ENCODE measurements at places on chromosomes 2 and 18.

- no peak overlapping the region for H3K4me3 ChIP-seq
- no peak overlapping the region for H3K27ac ChIP-seq
- no peaks in the 10 kb centered on the region for H3K36me3 ChIP-seq
- H3K4me1 ChIP-seq: peaks cover 7% of the 10 kb centered on the region
- DNase-seq: no peak
These were observed 243.5 kb upstream of the ZNF521 start for GRCh38 chr18:25595274-25596060.

DNA sequence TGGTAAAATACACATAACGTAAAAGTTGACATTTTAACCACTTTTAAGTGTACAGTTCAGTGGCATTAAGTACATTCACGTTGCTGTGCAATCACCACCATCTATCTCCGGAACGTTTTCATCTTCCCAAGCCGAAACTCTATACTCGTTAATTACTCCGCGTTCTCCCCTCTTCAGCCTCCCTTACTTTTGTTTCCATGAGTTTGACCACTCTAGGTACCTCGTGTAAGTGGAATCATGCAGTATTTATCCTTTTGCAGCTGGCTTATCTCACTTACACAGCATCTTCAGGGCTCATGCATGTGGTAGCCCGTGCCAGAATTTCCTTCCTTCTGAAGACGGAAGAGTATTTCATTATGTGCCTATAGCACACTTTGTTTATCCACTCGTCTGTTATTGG lies 225.2 kb downstream of the SLC4A3 start:
- H3K27ac ChIP-seq: no peak overlapping the region
- no peak overlapping the region for H3K4me3 ChIP-seq
- no peaks in the 10 kb centered on the region for H3K36me3 ChIP-seq
- H3K27me3 ChIP-seq: no peaks in the 10 kb centered on the region
- DNase-seq: no peak

DNA sequence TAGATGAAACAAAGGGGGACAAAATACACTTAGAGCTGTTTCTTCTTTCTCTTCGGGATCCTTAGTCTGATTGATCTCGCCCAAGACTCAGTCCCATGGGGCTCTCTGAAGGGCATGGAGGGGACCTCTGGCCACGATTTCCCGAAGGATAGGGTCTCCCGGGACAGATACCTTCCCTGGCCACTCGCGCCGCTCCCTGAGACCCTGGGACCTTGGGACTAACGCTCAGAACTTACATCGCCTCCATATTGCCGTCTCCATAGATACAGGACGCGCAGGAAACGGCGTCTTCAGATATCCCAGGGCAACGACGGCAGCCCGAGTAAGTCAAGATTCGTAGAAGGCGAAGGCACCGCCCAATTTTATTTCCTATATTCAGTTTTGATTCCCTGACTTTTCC lies at the start of gene CFAP65:
Gene CFAP65 (minus strand): TSS at position 265 of the 400 bp plus-strand sequence. CDS start 2,468 bp downstream, outside the sequence.
- H3K4me1 ChIP-seq: no peaks in the 10 kb centered on the region
- H3K27me3 ChIP-seq: 0 out of 2 replicates have a peak, but pooled peaks cover 6% of the 10 kb centered on the region
- no peak within 1 kb of the TSS for H3K4me3 ChIP-seq
- no peak within 1 kb of the TSS for H3K27ac ChIP-seq
- no peak for DNase-seq
- H3K36me3 ChIP-seq: no peaks in the 10 kb centered on the region

- no peak overlapping the region for H3K27ac ChIP-seq
- no peaks in the 10 kb centered on the region for H3K27me3 ChIP-seq
- peaks cover 5% of the 10 kb centered on the region for H3K4me1 ChIP-seq
- H3K4me3 ChIP-seq: no peak overlapping the region
- no peak for DNase-seq
- no peaks in the 10 kb centered on the region for H3K36me3 ChIP-seq
These were observed 61.6 kb downstream of the EDAR start for GRCh38 chr2:108927405-108927804.

GRCh38 chr2:129782633-129782990 lies 196.9 kb upstream of the RAB6C start:
- no peaks in the 10 kb centered on the region for H3K27me3 ChIP-seq
- no peaks in the 10 kb centered on the region for H3K4me1 ChIP-seq
- no peak for DNase-seq
- no peaks in the 10 kb centered on the region for H3K36me3 ChIP-seq
- H3K27ac ChIP-seq: no peak overlapping the region

- H3K27ac ChIP-seq: no peak overlapping the region
- H3K36me3 ChIP-seq: no peaks in the 10 kb centered on the region
- H3K27me3 ChIP-seq: no peaks in the 10 kb centered on the region
- no peak for DNase-seq
- H3K4me1 ChIP-seq: no peaks in the 10 kb centered on the region
These were observed 39.4 kb upstream of the ATL2 start for GRCh38 chr2:38416296-38417036.

DNA sequence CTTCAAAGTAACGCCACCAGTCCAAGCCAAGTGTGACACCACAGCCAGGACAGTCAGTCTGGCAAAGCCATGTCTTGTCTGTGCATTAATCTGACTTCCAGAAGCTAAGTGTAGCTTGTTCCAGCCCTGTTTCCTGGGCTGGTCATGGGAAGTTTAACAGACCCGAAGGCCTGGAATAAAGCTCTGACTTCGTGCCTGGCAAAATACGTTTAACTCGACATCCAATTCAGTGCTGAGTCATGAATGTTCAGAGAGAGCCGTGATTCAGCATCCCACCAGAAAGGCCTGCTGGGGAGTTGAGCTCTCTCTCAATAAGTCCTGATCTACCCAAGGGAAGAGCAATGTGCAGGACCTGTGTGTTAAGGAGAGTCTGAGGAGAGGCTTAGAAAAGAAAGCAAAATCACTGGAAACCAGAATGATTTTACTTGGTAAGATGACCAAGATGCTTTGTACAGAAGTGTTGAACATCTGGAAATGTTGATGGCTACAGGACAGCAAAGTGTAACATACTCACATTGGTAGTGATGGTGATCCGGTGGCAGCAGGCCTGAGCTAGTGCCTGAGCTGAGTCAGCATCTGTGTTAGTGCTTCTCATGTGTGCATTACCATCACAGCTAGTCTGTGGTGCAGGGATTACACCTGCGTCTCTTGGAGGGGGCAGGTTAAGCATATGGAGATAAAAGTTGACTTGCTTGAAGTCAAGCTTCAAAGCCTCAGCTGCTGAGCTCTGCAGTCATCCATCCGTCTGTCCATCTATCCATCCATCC lies 743.7 kb upstream of the HS6ST1 start:
- DNase-seq: no peak
- H3K27me3 ChIP-seq: no peaks in the 10 kb centered on the region
- H3K4me1 ChIP-seq: no peaks in the 10 kb centered on the region
- no peak overlapping the region for H3K4me3 ChIP-seq
- H3K36me3 ChIP-seq: no peaks in the 10 kb centered on the region

Measured in SJCRH30 (cell line).